ENCODE measurements at places on chromosomes 6 and 20.

DNA sequence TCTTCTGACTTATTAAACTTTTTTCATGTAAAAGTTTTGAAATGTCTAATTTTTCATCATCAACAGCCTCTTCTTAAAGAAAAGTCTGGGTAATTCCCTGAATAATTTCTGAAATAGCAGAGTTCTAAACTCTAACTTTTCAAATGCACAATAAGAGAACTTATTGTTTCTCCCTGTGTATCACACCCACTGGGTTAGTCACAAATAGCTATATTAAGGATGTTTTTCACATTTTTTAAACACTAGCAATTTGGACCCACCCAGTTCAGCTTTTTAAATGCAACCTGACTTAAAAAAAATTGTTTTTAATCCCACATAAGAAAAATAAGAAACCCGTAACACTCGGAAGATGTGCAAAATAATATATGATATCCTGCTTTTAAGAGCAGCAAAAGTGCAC lies 61.4 kb upstream of the UTRN start:
- no peak for DNase-seq

GRCh38 chr6:165701564-165702354 lies 38.7 kb upstream of the PDE10A start:
- no peak for DNase-seq

DNA sequence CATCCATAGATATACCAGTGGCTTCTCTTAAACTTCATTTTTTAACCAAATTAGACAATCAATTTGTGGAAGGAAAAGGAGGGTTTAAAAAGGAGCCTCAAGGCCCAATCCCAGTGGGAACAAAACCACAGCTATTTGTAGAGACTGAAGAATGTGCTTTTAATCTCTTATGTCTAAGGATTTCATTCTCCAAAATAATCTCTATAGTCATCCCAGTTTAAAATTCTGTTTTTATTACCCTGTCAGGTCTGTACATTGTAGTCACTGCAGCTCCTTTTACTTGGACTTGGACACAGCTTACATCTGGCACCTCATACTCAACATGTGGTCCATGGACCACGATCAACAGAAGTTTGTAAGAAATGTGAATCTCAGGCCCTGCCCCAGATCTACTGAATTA lies 152.1 kb upstream of the STMND1 start:
- DNase-seq, result no peak

GRCh38 chr20:50136822-50137599 lies 16.5 kb downstream of the PEDS1 start:
- no peak for DNase-seq

DNA sequence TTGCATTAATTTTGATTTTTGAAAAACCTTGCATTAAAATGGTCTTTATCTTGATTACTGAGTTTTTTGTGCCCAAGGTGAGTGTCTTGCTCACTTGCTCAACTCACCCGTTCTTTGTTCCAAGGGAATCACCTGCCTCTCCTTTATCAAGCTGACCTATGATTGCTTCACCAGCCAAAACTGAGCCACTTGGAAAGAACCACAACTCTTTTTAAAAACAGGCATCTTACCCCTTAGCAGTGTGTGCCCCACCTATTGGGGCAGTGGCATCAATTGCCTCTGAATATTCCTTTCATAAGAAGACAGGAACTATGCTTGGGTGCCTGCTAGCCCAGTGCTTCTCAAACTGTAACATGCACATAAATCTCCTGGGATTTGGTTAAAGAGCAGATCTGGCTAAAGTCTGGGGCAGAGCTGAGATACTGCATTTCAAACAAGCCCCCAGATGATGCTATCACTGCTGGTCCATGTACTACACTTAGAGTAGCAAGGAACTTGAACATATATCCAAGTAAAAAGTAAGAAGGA lies 3.3 kb upstream of the STK38 start:
- no peak for DNase-seq

GRCh38 chr6:51929934-51930574 lies 157.4 kb downstream of the PKHD1 start:
- no peak for DNase-seq

DNA sequence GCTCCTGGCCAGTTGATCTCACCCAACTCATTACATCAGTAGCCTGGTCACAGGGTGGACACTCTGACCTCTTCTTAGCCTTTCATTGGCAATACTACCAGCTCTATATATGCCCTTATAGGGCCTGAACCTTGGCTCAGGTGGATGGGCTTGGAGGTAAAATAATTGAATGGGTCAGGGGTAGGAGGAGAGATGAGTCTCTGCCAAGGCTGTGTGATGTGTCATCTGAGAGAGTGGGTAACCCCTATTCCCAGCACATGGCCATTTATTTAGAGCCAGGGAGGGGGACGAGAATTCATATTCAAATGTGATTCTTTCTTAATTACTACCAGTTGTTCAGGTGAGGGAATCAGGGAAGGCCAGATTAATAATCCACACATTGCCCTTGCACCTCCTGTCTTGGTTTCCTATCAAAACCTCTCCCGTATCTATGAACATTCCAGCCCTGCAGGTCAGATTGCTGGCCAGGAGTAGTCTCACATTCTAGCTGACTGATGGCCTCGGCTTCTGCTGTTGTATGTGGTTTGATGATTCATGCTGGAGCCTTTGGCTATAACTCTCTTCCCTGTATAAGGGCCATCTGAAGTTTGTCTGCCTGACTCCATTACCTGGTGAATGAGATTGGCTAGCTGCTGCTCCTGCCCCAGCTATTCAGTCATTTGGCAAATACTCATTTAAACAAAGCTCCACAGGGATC lies 13.4 kb downstream of the C20orf173 start:
- DNase-seq, result no peak

DNA sequence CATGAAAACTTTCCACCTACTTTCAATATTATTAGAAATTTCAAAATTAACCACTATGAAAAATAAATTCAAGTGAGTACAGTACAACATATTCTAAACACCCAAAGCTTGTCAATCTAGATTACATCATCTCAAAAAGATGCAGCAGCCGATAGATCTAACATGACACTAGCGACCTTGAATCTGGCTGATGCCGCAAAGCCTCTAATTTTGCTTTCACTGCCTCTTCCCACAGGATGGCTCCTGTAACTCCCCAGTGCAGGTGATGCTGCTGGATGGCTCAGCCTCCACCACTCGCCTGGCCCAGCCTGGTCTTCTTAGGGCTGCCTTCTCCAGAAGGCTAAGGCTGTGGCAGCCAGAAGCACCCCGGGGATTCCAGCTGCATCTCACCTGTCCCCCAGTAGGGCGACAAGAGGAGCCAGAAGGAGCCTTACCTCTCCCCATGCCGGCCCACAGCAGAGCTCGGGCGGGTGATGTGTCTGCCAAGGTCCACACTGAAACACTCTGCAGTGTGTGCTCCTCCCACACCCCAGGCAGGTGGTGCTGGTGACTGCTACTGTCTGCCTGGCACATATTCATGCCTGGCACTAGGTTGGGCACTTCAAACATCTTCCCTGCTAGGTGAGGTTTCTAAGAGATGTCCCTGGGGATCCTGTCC lies 82.1 kb downstream of the SLC23A2 start:
- no peak for DNase-seq

- no peak for DNase-seq
These were observed 309.3 kb upstream of the CDYL start for GRCh38 chr6:4466769-4467480.

- DNase-seq, result no peak
These were observed 19.9 kb downstream of the CAP2 start for GRCh38 chr6:17413313-17413750.
